ENCODE measurements at places on chromosomes 6 and 20.

DNA sequence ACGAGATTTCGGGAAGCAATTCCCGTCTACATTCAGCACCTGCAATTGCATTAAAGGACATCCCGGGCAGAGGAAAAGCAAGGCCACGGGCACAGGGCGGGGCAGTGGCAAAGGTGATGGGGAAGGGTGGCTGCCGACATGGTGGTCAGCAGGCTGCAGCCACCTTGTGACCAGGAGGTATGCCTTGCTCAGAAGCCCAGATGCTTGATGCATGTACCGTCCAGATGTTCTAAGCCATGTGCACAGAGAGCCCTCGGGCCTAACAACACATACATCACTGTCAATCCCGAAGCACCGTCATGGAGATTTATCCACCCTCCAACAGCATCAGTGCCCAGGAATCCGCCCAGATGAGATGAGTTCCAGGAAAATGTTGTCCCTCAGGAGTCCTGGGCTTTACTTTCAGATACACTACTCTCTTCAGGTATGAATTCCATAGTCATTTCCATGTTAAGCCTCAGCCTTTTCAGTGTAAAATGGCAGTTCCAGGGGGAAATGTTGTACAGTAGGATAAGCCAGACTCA lies 77.8 kb upstream of the FRMD1 start:
- no peak for DNase-seq

- no peak for DNase-seq
Measured at GRCh38 chr20:38114353-38114791, 50.7 kb downstream of the TGM2 start.

- peak; percentile 27 for DNase-seq
Measured at GRCh38 chr6:9766240-9766915, 648.5 kb downstream of the TFAP2A start.

DNA sequence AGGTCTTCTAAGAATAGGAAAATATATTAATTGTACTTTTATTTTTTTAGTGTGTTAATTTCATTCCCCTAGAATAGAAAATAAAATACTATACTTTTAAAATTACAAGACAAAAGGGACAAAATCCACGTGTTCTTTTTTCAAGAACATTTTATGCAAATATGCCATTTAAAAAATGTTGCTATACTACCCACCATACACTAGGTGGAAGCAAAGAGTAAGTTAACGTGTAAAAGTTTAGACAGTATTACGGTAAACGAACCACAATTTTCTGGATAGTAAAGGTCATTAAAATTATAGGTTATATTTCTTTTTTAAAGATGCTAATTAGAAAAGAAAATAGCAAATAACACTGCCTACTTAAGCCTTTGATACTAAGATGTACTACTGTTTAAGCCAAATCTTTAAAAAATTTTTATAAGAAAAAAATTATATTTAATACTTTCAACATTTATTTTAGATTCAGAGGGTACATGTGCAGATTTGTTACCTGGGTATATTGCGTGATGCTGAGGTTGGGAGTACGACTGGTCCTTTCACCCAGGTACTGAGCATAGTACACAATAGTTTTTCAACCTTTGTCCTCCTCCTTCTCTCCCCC lies 287.6 kb downstream of the PHF3 start:
- DNase-seq = no peak

GRCh38 chr20:45056473-45057173 lies 44.3 kb downstream of the KCNS1 start:
- no peak for DNase-seq

DNA sequence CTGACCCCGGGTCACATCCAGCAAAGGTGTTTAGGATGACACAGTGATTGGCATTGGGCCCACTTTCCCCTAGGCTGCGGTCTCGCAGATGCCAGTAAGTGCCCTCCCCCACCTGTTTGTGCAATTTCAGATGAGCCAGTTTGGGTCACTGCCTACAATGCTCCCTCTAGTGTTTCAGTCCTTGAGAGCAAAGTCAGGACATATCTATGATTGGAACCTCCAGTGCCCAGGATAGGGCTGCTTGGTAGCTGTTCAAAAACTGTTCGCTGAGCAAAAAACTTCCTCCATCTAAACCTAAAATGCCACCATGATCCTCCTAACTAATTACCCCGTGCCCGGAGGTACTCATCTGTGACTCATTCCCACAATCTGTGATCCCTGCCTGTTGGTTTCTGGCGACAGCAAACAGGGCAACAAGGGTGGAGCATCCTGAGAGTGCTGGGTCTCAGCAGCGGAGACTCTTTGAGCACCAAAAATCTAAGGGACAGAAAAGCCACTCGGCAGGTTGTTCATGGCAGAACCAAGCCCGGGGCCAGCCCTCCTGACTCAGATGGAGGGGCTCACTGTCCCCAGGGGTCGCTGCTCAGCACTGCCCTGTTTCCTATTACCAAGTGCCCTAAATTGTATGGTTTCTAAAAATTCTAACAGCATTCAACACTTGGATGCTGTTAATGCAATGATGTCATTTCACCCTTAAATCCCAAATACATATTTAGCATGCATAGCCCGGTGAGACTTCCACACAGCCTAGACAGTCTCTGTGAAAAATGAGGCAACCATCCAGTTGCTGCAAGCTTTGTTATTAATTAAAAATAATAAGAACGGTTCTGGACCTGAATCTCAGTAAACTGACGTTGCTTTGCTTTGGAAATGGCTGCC lies 5.0 kb downstream of the VSX1 start:
- DNase-seq = no peak

DNA sequence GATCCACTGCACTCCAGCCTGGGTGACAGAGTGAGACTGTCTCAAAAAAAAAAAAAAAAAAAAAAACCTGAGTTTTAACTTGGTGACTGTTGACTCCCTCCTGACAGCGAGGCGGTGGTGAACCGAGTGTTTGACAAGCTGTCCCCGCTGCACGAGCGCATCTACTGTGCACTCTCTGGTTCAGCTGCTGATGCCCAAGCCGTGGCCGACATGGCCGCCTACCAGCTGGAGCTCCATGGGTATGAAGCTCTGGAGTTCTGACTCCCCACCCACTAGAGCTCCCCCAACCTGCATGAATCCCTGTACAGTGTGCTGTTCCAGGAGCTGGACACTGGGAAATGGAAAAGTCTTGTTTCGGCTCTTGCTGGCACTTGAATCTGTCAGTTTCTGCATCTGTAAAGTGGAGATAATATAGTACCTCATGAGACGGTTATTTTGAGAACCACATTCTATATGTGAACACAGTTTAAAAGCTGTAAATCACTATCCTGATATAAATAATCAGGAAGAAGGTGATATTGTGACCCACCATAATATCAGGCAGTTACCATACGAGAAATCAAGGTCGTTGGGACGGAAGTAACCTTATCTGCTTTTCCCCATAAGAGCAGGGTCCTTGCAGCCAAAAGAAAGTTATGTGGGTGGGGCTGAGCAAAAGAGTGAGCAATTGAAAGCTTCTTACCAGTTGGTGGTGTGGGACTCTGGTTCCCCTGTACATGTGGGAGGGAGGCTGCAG lies 3.3 kb downstream of the PSMB9 start:
- no peak for DNase-seq

- DNase-seq = peak; percentile 76
Measured at GRCh38 chr20:48292806-48293205, 507.5 kb upstream of the SULF2 start.

DNA sequence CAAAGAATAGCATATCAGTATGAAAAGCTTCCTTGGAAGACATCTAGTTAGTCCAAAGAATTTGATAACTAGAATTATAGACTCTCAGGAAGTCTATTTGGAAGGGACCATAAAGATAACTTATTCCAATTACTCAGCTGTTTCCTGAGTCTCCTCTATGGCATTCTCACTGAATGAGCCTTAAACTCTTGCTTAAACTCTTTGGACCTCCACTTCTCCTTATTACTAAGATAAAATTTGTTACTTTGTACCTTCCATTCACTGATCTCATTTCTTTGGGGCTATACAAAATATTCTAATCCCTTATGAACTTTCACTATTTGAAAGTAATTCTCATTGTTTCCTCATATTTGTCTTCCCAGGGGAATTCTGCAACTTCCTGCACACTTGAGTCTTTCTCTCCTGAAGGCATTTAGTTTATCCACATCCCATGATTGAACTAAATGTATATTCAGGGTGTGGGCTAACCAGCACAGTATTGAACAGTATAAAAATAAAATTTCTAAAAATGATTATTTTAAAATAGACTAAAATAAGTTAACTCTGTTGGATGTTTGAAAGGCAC lies 67.1 kb upstream of the NOTCH4 start:
- DNase-seq = no peak

- no peak for DNase-seq
Measured at GRCh38 chr6:85129881-85130280, 320.0 kb upstream of the NT5E start.

GRCh38 chr6:72894091-72894490 lies 272.2 kb downstream of the KCNQ5 start:
- DNase-seq = no peak

DNA sequence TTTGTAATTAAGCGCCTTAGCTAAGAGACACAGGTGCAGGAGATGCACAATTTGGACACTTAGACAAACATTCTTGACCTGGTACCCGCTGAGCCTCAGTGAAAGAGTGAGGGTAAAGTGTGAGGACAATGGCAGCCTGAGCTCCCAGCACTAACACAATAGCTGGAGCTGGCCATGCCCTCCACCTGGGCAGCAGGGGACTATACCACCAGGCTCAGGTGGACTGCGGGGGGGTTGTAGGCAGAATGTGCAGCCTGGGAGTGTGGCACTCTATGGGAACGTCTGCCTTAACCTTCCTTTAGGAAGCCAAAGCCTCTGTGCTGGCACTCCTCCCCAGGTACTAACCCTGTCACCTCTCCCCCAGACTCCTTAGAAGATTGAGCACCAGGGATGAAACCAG lies 23.6 kb downstream of the PRKN start:
- no peak for DNase-seq

DNA sequence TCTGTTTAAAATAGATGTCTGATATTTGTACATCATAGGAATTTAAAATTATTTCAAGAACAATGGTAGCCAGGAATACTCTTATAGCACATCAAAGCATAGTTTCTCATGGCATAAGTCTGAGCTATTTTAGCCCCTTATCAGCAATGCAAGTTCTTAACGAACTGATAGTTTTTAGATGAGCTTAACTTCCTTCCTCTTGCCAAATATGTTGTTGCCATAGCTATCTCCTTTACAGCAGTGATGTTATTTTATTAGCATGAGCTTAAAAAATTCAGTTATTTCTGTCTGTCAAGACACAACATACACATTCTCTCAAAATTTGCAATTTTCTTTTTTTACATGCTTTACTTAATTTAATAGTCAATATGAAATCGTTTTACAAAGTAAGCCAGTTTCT lies 867.2 kb downstream of the PHF3 start:
- no peak for DNase-seq

- DNase-seq = no peak
Measured at GRCh38 chr6:24358219-24358821, 461 bp upstream of the DCDC2 start.
